Gastrocnemius medialis (tissue), 4 donors: ENCODE measurements at places on chromosomes 5 and 9. TPM values are rescaled to one million over a fixed set of nuclear protein-coding genes. Genes with fewer than 3 reads are reported as not detected.

DNA sequence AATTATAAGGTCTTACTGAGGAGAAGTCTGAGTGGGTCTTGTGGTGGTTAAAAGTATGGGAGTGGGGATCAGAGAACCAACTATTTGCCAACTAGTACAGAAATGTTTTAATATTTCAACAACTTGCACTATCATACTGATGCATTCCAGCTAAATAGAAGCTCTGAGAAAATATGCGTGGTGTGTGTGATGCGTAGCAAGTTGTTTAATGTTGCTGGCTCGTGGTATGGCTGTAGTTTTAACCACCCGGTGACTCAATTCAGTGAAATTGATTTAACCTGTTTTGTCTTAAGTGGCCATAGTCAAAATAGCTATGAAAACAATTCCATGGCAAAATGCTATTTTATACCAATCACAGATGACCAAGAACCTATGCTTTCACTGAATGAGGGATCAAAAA lies 176.5 kb upstream of the SLC24A2 start:
- no peak for DNase-seq
- no peak overlapping the region for H3K4me3 ChIP-seq
- no peaks in the 10 kb centered on the region for H3K27me3 ChIP-seq
- no peaks in the 10 kb centered on the region for H3K36me3 ChIP-seq
- no peak overlapping the region for H3K27ac ChIP-seq
- H3K4me1 ChIP-seq, result no peaks in the 10 kb centered on the region

DNA sequence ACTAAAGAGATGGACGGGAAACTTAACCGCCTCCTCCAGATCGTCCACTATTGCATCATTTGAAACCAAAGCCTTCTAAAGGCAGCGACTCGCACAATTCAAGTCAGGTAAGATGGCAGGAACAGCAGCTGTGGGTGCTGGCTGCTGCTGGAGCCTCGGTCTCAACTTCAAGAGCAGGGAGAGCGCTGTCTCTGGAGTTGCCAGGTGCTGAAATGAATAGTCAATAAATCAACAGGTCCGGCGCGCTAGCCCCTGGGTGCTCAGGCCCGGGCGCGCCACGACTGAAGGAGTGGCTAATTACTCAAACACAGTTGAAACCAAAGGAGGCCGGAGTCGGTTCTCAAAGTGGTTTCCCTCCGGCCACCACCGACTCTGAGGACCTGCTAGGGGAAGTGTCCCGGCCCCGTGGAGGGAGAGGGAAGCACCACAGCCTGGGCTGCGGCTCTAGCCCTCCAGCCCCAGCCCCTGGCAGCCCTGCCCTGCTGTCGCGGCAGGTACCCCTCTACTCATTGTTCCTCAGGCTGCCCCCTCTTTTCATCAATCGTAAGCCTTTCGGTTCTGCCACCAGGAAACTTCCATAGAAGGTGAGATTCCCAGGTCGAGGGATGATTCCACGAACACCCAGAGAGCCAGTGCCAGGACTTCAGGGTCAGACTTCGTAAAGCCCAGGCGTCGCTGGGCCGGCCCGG lies 804 bp downstream of the TTC39B start:
- no peaks in the 10 kb centered on the region for H3K27me3 ChIP-seq
- no peaks in the 10 kb centered on the region for H3K36me3 ChIP-seq
- peak; percentile 69 for DNase-seq
- peak overlapping the region; percentile 90 for H3K4me3 ChIP-seq

GRCh38 chr5:31757806-31758205 lies 118.9 kb downstream of the PDZD2 start:
- DNase-seq, result no peak
- no peak overlapping the region for H3K4me3 ChIP-seq
- H3K4me1 ChIP-seq, result no peaks in the 10 kb centered on the region

GRCh38 chr5:59401637-59402036 lies 491.9 kb downstream of the PDE4D start:
- H3K4me1 ChIP-seq, result no peaks in the 10 kb centered on the region
- no peak overlapping the region for H3K4me3 ChIP-seq
- no peaks in the 10 kb centered on the region for H3K36me3 ChIP-seq
- no peaks in the 10 kb centered on the region for H3K27me3 ChIP-seq

Gene CDH18
- total RNA-seq, result not detected

GRCh38 chr5:160565376-160565775 lies 143.7 kb downstream of the PTTG1 start:
- no peak for DNase-seq
- no peak overlapping the region for H3K4me3 ChIP-seq
- H3K36me3 ChIP-seq, result no peaks in the 10 kb centered on the region

Gene SPINK13
- total RNA-seq, result not detected

Gene PCSK1
- not detected for total RNA-seq

Gene SGTB
- 6.6 TPM for total RNA-seq

Gene LURAP1L
- 1.8 TPM for total RNA-seq

GRCh38 chr9:96149533-96150280 lies 152.3 kb downstream of the HSD17B3 start:
- no peaks in the 10 kb centered on the region for H3K27me3 ChIP-seq
- no peaks in the 10 kb centered on the region for H3K36me3 ChIP-seq
- DNase-seq, result no peak

GRCh38 chr5:157630341-157630740 lies 21.9 kb downstream of the SOX30 start:
- no peak for DNase-seq
- H3K27me3 ChIP-seq, result no peaks in the 10 kb centered on the region
- no peaks in the 10 kb centered on the region for H3K36me3 ChIP-seq
- no peaks in the 10 kb centered on the region for H3K4me1 ChIP-seq
- H3K4me3 ChIP-seq, result no peak overlapping the region

Gene SLC34A3
- total RNA-seq, result not detected

DNA sequence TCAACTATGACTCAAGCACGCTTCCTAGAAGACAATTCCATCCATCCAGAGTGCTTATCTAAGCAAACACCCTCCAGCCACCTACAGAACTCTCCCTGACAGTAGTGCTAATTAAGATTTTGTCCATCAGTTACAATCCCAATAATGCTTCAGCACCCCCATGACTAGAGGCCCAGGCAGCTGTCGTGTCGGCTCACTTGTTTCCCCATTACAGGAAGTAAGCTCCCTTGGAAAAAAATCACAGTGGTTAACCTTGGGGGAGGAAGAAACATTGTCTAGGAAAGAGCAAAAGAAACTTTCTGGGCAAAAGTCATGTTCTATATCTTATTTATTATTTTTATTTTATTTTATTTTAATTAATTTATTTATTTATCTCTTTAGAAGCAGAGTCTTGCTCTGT lies 108.8 kb upstream of the LPAR1 start:
- H3K4me3 ChIP-seq, result no peak overlapping the region
- DNase-seq, result no peak
- no peaks in the 10 kb centered on the region for H3K27me3 ChIP-seq
- H3K36me3 ChIP-seq, result no peaks in the 10 kb centered on the region
- no peaks in the 10 kb centered on the region for H3K4me1 ChIP-seq

- H3K4me1 ChIP-seq, result no peaks in the 10 kb centered on the region
- no peak for DNase-seq
- no peaks in the 10 kb centered on the region for H3K27me3 ChIP-seq
- peak overlapping the region; percentile 33 for H3K4me3 ChIP-seq
- no peak overlapping the region for H3K27ac ChIP-seq
- no peaks in the 10 kb centered on the region for H3K36me3 ChIP-seq
Measured at GRCh38 chr5:54867310-54867944, 118.0 kb downstream of the ESM1 start.

Gene ISCA1
- 93.6 TPM for total RNA-seq

- H3K27me3 ChIP-seq, result no peaks in the 10 kb centered on the region
- H3K36me3 ChIP-seq, result no peaks in the 10 kb centered on the region
- H3K4me3 ChIP-seq, result no peak overlapping the region
- H3K4me1 ChIP-seq, result no peaks in the 10 kb centered on the region
- no peak for DNase-seq
Measured at GRCh38 chr5:157598350-157598936, 22.9 kb upstream of the ADAM19 start.

Gene HACD4
- 0.71 TPM for total RNA-seq

Gene LHX6
- total RNA-seq, result 1.4 TPM

DNA sequence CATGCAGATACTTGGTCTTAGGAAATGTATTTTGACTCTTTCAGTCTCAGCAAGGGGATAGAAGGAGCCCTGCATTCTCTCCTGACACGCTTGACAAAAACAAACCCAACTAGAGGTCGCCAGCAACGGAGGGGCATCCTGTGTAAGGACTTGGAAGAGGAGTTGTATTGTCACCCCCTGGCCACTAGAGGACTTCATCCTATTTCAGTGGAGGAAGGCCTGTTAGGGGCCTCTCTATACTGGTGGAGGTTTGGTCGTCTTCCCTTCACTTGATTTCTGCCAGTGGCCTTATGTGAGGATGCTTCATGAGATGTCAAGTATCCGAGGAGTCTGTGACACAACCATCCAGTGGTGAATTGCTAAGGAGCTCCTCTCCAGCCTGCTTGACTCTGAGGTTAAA lies 122.8 kb upstream of the STC2 start:
- peak; percentile 41 for DNase-seq
- peaks cover 36% of the 10 kb centered on the region for H3K4me1 ChIP-seq
- H3K36me3 ChIP-seq, result no peaks in the 10 kb centered on the region
- no peaks in the 10 kb centered on the region for H3K27me3 ChIP-seq
- H3K4me3 ChIP-seq, result no peak overlapping the region

DNA sequence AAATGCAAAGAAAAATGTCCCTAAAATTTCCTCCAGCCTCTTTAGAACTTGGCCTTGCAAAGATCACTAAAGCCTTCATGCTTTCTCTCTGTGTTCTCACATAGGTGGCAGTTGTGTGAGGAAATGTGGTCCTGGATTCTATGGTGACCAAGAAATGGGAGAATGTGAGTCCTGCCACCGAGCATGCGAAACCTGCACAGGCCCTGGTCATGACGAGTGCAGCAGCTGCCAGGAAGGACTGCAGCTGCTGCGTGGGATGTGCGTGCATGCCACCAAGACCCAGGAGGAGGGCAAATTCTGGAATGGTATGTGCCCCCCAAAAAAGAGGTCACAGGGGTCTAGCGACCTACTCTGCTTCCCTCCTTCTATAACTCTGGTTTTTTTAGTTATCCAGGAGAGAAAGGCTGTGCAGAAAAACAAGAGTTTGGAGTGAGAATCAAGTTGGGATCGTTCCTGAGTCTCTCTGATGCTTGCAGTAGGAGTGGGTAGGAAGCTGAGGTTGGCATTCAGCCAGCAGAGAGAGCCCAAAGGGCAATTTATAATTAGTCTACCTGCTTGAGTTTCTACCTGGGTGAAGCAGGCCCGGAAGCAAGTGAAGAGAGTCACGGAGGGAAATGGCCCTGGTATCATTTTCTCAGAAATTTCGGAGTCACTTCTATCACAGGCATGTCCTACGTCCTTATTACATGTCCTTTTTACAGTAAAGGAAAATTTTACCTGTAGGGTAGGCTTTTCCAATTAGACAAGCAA lies 97.5 kb downstream of the RFK start:
- H3K27me3 ChIP-seq, result no peaks in the 10 kb centered on the region
- no peak overlapping the region for H3K4me3 ChIP-seq
- no peak for DNase-seq
- H3K36me3 ChIP-seq, result no peaks in the 10 kb centered on the region
- no peak overlapping the region for H3K27ac ChIP-seq
- no peaks in the 10 kb centered on the region for H3K4me1 ChIP-seq

Gene CDC20B
- not detected for total RNA-seq

DNA sequence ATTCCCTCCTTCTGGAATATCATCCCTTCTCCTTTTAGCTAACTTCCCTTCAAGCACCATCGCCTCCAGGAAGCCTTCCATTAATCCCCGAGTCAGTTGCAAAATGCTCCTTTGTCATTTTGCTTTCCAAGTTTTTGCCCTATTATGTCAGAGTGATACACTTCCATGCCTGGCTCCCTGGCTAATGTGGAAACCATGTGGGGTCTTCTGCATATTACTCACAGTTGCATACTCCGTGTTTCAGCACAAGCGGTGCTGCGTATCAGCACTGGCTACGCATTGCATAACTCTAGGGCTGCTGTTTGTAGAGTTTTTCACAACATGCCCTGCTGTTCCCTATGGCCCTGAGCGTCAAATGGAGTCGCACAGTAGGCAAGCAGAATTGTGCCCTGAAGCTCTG lies 1.9 kb downstream of the TEX53 start:
- no peaks in the 10 kb centered on the region for H3K36me3 ChIP-seq
- no peak for DNase-seq
- no peak overlapping the region for H3K27ac ChIP-seq
- H3K4me3 ChIP-seq, result no peak overlapping the region

Gene CDHR2
- 0.20 TPM for total RNA-seq

Gene GABRA6
- not detected for total RNA-seq

GRCh38 chr9:137431416-137431931 lies 8.3 kb downstream of the NOXA1 start:
- no peak overlapping the region for H3K27ac ChIP-seq
- DNase-seq, result no peak
- peaks cover 3% of the 10 kb centered on the region for H3K27me3 ChIP-seq
- H3K36me3 ChIP-seq, result no peaks in the 10 kb centered on the region
- H3K4me3 ChIP-seq, result no peak overlapping the region
